Glutamatergic neuron (in vitro differentiated cells): ENCODE measurements at places on chromosomes 1 and 21. TPM values are rescaled to one million over a fixed set of nuclear protein-coding genes. Genes with fewer than 3 reads are reported as not detected.

DNA sequence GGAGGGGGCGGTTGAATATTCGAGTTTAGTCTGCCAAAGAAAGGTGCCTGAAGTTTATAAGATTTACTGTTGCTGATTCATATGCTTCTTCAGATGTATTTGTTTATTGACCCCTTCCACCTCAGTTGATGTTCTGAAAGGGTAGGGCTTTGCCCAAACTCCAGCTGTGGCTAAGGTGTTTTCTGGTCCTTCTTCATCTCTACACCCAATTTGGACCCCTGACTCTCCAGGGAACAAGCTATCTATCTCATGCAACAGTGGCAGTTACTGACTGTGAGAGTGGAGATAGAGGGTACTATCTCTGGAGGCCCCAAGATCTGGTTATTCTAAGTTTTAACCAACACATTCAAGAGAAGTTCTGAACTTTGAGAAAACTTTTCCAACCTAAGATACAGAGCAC is 12.6 kb upstream of the ALG14 start:
- no peak overlapping the region for H3K4me3 ChIP-seq
- no peaks in the 10 kb centered on the region for H3K36me3 ChIP-seq
- H3K27ac ChIP-seq: no peak overlapping the region
- H3K27me3 ChIP-seq: peaks cover 2% of the 10 kb centered on the region
- no peak for DNase-seq
- peaks cover 5% of the 10 kb centered on the region for H3K4me1 ChIP-seq

DNA sequence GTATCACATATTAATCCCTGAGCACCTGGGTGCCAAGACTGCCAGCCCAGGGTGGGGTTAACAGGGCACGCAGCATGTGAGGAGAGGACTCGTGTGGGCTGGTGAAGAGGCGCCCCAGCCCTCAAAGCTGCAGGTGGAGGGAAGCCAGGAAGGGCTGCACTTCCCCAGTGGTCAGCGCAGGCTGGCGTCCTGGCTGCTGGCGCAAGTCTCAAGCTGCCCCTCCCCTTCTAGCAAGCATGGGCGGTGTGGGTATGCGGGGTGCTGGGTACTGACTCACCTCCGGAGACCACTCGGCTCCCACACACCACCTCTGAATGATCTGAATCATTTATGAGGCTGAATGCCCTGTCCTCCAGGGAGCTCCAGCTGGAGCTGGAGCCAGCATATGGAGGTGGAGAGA is 44.0 kb downstream of the EIF2D start:
- H3K4me3 ChIP-seq: no peak overlapping the region
- peaks cover 6% of the 10 kb centered on the region for H3K4me1 ChIP-seq
- no peaks in the 10 kb centered on the region for H3K36me3 ChIP-seq
- peaks cover 3% of the 10 kb centered on the region for H3K27me3 ChIP-seq

HHIPL2 gene
- not detected for total RNA-seq

TAS1R1 gene
- total RNA-seq: not detected
